OCI-M1 (cell line): ENCODE measurements at places on chromosomes 2 and 18.

DNA sequence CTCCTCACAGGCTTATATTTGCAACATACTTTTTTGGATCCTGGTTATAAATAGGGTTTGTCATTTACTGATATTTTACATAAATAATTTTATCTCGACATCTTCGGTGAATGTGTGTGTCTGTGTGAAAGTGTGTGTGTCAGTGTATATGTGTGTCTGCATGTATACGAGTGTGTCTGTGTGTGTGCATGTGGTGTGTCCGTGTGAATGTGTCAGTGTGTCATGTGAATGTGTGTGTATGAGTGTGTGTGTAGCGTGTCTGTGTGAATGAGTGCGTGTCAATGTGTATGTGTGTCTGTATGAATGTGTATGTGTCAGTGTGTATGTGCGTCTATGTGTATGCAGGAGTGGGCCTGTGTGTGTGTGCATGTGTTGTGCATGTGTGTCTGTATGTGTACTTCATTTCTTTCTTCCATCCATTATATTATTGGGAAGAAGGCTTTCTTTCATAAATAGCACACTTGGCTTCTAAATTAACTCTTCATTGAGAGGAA lies 161.6 kb downstream of the ST6GAL2 start:
- DNase-seq, result no peak

DNA sequence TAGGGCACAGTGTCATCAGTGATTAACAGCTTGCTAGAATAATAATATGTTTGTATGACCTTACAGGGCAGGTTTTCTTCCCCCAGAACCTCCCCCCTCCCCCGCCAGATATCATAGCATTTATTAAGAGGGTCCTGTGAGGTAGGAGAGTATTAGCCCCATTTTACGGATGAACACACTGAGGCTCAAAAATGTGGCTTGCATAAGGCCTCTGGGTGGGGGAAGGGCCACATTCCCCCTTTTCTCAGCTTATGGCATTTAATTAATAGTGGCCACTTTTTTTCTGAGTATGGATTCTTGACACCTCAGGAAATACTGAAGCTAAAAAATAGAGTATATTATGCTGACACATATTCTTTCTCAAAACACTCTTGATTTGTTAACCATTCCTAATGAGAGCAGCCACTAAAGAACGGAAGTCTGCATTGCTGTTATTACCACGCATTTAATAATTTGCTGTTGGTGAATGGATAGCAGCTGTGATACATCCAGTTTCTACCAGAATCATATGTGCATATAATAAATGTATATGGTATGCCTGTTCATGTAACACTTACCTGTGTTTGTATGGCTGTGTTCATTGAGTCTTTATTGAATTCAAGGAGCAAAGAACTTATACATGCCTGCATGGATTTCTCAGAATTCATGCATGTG lies 3.0 kb downstream of the CTIF start:
- DNase-seq, result no peak

DNA sequence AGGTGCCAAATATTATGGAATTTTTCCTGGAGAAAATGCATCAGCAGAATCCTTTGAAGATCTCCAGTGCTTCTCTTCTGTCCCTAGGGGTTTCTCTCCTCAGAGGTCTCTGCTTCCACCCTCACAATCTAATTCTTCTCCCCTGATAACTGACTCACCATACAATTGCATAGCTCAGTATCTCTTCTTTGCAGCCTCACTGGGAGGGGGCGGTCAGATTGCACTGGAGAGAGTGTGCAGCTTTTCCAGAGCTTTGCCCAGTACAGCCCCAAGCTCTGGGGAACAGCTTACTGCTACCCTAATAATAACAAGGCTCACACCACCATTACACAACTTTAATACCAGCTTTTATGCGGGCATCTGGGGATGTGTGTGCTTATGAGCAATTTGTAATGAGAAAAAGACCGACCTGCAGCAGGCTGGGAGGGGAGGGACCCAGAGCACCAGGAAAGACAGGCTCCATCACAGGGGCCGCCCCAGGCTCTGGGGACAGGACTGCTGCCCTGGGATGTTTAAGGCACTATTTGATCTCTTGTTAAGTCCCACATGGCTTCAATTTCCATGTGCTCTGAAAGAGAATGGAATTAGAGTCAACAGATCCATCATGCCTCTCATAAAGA lies 276.6 kb upstream of the SIX2 start:
- no peak for DNase-seq

DNA sequence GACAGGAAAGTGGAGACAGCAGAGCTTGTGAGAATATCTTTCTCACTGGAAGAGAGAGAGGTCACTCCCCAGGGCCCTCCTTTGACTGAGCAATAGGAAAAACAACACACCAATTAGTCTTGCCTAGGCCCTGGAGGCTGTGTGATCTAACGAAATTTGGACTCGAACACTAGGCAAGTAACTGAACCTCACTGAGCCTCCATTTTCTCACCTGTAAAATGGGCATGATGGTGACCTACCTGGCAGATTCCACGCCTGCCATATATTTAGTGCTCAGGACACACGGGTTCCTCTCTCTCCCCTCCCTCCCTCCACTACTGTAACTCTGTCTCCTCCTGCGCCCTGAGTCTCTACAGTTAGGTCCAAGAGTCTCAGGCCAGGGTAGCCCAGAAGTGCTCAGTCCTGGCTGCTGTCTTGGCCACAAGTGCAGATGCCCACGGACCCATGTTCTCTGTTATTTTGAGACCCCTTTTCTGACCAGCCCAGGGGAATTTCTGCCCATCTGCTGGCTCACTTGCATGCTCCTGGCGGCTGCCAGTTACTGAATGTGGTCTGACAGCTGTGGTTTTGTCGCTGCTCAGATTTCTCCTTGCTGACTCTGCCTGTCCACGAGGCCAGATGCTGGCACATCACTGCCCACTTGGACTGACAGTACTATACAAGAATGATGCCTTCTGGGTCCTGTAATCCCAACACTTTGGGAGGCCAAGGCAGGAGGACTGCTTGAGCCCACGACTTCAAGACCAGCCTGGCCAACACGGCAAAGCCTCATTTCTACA lies 9.6 kb upstream of the GIGYF2 start:
- no peak for DNase-seq

DNA sequence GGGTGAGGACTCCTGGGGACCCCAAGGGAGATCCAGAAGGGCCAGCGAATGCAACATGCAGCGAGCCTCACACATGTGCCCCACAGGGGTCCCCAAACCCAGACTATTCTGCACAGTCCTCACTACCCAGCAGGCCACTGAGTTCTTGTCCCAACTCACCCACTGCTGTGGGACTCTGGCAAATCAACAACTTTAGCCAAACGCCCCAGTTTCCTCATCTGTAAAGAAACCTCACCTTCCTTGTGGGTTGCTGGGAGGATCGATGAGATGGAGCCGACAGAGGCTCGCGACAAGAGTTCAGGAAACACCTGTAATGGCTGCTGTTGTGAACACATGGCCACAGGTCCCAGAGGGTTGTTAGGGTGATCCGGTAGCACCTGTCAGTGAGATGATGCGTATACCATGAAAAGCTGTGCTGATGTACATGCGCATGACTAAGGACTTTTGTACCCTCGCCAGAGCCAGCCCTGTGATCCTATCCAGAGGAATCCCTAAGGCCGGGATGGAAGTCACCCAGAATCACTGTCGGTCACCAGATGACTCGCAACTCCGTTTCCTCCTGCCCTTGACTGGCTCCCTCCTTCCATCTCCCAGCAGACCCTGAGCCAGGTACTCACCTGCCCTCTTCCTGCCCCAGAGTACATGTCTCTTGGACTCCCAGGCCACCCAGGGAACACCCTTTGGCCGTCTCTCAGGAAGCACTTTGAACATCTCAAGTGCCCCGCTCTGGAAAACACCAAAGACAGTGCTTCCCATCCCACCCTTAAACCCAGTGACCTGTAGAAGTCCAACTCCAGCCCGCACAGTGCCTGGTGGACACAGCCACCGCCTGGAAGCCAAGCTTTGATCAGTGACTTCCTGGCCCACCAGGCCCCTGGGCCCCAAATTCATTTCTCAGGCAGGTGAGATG lies 103.3 kb upstream of the ID2 start:
- no peak for DNase-seq

DNA sequence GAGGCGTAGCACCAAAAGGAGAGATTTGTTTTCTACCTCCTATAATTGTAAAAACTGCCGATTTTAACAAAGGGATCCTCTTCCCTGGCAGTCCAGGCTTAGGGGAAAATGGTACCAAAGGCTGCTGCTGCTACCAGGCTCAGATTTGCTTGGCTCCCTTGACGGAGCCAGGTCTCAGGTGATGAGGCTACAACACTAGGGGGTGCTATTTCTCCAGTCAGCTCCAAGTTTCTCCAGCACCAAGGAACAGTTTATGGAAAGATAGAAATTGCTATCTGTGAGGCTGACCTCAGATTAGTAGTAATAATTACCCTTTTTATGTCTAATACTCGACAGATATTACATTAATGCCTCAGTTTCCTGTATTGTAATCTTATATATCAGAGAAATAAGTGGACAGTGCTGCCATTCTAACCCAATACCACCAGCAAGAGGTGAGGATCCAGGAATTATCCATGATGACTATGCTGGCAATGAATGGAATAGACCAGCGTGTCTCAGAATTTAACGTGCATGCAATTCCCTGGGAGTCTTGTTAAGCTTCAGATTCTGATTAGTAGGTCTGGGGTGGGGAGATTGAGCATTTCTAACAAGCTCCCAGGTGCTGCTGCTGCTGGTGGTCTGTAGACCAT lies 111.3 kb downstream of the ESCO1 start:
- peak; percentile 81 for DNase-seq

DNA sequence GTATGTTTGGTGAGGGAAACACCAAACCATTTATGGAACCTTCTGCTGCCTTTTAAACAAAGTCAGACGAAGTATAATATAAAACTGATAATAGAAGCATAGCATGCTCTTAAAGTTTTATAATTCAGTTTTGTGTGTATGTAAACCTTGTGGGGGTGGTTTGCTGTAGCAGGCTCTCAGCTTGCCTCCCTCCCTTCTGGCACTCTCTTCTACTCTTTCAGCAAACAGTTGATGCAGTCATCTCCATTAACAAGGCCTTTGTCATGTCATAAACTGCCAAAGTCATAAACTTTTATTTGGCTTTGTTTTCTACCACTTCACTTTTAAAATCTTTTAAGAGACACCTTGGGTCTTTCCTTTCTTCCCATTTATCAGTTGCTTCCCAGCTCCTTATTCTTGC lies 448.2 kb upstream of the SETBP1 start:
- DNase-seq, result no peak

DNA sequence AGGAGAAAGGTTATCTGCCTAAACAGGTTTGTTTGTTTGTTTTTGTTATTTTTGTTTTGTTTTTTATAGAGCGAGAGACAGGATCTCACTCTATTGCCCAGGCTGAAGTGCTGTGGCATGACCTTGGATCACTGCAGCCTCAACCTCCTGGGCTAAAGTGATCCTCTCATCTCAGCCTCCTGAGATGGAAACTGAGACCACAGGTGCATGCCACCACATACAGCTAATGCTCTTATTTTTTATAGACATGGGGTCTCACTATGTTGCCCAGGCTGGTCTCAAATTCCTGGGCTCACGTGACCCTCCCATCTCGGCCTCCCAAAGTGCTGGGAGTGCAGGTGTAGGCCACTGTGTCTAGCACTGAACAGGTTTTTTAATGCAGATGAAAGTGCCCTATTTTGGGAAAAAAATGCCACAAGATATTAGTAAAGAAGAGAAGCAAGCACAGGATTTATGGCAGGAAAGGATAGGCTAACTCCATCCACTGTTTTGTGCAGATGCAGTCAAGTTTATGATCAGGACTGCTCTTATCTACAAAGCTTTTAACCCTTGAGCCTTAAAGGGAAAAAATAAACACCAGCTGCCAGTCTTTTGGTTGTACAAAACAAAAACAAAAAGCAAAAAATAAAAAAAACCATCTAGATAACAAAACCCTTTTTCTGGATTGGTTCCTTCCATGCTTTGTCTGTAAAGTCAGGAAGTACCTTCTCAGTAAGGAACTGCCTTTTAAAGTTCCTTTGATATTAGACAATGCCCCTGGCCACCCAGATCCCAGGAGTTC lies 29.4 kb downstream of the MAP4K3 start:
- peak; percentile 23 for DNase-seq

- DNase-seq, result no peak
These were observed 161.4 kb upstream of the ACVR2A start for GRCh38 chr2:147683380-147683779.

- DNase-seq, result no peak
These were observed 1.5 kb downstream of the PXDN start for GRCh38 chr2:1742681-1743395.

DNA sequence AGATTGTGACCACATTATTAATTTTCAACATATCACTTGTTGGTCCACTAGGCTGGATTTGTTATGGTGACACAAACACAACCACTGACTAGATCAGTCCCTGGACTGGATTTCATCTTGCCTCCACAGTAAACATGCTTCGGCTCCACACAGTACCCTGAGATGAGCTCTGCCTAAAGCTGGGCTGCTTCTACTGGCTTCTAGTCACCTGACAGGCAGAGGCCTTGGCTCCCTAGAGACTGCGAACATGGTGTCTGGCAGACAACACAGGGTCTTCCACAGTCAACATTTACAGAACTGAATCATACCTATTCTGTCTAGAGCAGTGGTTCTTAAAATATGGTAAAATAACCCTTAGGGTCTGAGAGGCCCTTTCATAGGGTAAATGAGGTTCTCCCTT lies 69.2 kb downstream of the RIT2 start:
- DNase-seq, result no peak

- DNase-seq, result peak; percentile 28
These were observed 13.2 kb downstream of the MEMO1 start for GRCh38 chr2:31997653-31998052.

GRCh38 chr2:196113061-196113974 lies 44.7 kb upstream of the DNAH7 start:
- peak; percentile 41 for DNase-seq

GRCh38 chr2:24024018-24024417 lies 14.1 kb downstream of the MFSD2B start:
- DNase-seq, result no peak

DNA sequence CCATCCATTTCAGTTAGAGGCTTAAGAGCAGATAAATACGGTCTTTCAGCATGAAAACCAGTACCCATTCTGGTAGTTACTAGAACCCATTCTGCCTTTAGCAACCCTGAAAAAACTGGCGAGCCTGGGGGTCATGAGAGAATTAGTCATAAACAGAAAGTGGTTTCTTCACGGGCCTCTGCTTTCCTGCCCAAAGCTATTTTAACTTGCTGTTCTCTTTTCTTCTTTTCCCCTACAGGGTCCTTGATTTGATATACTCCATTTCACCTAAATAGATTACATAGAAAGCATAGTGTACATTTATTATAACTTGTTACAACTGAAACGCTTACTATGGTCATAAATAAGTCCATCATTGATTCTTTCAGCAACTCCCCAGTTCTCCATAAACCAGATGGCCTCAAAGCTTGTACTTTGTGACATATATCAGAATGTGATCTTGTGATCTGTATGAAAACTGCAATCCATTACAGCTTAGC lies 48.3 kb downstream of the WDFY1 start:
- no peak for DNase-seq

DNA sequence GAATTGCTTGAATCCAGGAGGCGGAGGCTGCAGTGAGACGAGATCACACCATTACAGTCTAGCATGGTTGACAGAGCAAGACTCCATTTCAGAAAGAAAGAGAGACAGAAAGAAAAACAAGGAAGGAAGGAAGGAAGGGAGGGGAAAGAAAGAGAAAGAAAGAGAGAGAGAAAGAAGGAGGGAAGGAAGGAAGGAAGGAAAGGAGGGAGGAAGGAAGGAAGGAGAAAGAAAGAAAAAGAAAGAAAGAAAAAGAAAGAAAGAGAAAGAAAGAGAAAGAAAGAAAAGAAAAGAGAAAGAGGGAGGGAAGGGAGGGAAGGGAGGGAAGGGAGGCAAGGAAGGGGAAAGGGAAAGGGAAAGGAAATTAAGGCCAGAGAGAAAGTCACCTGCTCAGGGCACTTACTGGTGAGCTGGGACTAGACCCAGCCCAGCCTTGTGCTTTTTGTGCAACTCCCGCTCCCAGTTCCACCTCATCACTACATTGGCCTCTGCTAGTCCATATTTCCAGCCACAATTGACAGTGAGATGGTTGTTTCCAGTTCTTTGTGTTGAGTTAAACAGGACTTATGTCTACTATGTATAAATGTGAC lies 35.7 kb downstream of the MOGAT1 start:
- DNase-seq, result no peak
